Neural crest cell (in vitro differentiated cells): ENCODE measurements at places on chromosomes 7 and 10.
A peak's percentile ranks its signal among the peaks of the same experiment; 100 is the strongest.

DNA sequence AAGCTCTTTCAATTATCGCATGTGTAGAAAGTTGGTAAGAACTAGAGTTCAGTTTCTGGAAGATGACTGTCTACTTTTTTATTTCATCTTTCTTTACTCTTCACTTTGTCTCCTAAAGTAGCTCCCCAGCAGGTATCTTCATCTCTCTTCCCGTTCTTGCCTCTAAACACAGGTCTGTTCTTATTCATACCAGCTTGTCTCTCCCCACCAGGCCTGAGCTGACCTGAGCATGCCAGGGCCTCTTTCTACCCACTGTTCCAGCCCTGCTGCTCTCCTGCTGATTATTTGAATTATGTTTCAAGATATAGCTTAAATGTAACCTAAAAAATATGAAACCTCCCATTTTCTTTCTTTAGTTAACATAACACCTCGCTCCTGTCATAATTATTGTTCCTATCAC is 386.1 kb upstream of the LRGUK start:
- H3K36me3 ChIP-seq = no peaks in the 10 kb centered on the region
- peaks cover 9% of the 10 kb centered on the region for H3K4me1 ChIP-seq
- H3K4me3 ChIP-seq = no peak overlapping the region
- DNase-seq = no peak

DNA sequence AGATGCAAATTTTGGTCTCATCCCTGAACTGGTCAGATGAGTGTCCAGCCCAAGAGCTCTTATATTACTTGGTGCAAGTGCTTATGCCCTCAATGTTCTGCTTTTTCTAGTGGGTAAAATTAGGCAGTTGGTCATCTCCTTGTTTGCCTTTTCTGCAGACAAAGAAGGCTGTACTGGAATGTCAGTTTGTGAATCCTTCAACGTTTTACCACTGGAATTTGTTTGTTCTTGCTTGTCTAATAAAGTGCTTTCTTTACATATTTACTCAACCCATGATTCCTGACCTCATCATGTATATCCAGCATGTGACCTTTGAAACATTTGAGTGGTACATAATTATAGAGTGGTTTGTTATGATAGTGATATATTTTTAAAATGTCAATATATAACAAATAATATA is 232.2 kb upstream of the TEX47 start:
- no peaks in the 10 kb centered on the region for H3K36me3 ChIP-seq
- no peaks in the 10 kb centered on the region for H3K27me3 ChIP-seq
- peaks cover 8% of the 10 kb centered on the region for H3K4me1 ChIP-seq
- no peak for DNase-seq
- no peak overlapping the region for H3K27ac ChIP-seq

GRCh38 chr7:2757361-2757903 is 69.4 kb downstream of the AMZ1 start:
- peak overlapping the region; percentile 8 for H3K4me3 ChIP-seq
- H3K36me3 ChIP-seq = peaks cover 18% of the 10 kb centered on the region
- H3K27me3 ChIP-seq = no peaks in the 10 kb centered on the region
- H3K4me1 ChIP-seq = peaks cover 42% of the 10 kb centered on the region

DNA sequence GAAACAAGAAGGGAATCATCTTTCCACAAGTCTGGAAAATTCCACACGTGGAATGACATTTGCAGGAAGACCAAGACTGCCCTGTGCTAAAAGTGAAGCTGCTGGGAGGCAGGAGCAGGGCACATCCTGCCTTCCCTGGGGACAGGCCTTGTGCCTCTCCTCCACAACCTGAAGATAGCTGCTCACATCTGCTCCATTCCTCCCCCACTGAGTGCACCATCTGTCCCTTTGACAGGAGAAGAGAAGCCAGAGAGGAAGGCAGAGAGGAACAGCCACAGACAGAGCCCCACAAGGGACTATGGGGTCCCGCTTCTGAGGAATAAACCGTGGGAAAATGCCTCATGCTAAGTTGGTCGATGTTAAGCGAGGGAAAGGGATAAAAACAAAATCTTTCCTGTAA is 15.9 kb upstream of the FAM171A1 start:
- H3K27me3 ChIP-seq = peaks cover 8% of the 10 kb centered on the region
- H3K27ac ChIP-seq = no peak overlapping the region
- DNase-seq = no peak
- no peaks in the 10 kb centered on the region for H3K4me1 ChIP-seq
- no peak overlapping the region for H3K4me3 ChIP-seq
- H3K36me3 ChIP-seq = no peaks in the 10 kb centered on the region
